ENCODE measurements at places on chromosomes 5 and 9.
A peak's percentile ranks its signal among the peaks of the same experiment; 100 is the strongest.

- no peak for DNase-seq
Observed at GRCh38 chr9:15146268-15146700, 160.7 kb downstream of the TTC39B start.

DNA sequence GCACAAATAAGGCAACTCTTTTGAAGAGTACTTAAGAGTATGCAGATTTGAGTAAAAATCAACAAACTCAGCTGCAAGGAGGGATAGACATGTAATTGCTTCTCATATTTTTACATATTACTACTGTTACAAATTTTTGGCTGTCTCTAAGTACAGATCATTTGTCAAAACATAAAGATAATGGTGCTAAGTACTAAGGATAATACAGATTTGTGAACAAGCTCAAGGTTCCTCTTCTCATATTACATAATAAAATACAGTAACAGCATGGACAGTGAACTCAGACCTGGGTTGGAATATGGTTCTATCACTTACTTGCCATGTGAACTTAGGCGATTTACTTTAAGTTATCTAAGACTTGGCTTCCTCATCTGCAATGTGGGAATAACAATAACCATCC is 168.0 kb downstream of the AP3B1 start:
- DNase-seq: no peak

DNA sequence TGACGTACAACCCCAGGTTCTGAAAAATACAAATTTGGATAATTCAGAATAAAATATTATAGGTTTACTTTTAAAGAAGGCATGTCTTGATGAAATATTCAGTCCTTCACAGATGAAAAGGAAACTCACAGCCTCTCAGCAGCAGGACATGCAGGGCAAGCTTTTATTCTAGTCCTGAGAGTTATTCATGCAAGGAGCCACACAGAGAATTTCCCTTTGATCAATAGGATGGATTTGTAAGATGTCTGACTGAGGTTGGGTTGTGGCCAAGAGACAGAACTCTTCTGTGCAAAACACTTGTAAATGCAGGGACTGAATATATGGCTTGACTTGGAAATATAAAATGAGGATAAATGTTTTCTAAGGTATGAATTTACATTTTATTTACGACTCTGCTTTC is 48.8 kb upstream of the TBCA start:
- no peak for DNase-seq

DNA sequence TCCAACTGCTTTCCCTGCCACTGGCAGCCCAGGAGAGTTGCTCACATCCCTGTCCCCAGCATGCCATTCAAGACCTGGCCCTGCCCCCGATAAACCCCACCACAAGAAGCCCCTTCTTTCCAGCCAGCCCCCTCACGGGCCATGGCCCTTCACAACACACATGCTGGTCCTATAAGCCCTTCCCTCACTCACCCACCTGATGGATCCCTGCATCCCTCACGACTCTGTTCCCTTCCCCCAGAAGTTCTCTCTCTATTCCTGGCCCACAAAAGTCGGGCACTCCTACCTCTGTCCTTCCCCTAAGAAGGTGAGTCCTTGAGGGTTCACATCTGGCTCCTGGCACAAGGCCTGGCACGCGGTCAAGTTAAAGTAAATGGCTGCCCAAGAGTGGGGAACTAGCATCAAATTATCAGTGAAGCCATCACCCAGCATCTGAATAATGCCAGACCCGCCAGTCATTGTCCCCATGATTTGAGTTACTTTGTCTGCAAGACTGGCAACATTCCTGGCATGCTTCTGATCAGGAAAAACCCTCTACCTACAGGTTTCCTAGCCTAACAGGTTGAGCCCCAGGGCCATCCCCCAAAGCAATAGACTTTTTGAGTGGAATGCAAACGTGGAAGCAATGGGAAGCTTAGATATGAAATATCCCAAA is 65.9 kb downstream of the CRB2 start:
- no peak for DNase-seq

GRCh38 chr9:130053504-130054324 is at the start of gene GPR107:
GPR107 (plus strand) TSS chr9:130053906; CDS start chr9:130053933, 27 bp downstream.
- peak; percentile 84 for DNase-seq

GRCh38 chr9:110179734-110180133 is 28.2 kb downstream of the C9orf152 start:
- no peak for DNase-seq

DNA sequence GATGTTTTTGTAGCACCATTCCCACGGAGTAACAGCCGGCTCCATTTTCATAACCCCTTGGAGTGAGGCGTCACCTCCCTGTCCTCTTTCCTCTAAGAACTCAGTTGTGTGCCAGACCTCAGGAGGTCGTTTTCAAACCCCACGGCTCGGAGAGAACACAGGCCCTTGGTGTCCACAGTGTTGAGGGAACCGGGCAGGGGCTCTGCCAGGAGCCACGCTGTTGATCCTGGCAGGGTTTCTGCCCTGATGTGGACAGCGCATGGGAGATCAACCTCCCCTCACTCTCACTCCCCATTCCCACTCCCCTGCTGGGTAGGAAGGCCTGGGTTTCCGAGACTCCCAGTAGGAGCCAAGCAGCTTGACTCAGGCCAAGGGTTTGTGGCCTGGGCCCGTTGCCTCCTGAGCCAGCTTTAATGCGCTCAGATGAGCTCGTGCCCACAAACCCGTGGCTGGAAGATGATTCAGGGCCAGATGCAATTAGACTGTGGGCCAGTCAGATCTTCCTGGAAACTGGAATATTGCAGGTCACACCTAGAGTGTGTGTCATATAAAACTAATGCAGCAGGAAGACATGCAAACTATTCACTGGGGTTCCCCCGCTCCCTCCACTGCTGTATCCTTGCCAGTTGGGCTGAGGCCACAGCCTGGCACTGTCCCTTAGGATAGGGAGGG is 133.4 kb downstream of the SLC12A2 start:
- no peak for DNase-seq

DNA sequence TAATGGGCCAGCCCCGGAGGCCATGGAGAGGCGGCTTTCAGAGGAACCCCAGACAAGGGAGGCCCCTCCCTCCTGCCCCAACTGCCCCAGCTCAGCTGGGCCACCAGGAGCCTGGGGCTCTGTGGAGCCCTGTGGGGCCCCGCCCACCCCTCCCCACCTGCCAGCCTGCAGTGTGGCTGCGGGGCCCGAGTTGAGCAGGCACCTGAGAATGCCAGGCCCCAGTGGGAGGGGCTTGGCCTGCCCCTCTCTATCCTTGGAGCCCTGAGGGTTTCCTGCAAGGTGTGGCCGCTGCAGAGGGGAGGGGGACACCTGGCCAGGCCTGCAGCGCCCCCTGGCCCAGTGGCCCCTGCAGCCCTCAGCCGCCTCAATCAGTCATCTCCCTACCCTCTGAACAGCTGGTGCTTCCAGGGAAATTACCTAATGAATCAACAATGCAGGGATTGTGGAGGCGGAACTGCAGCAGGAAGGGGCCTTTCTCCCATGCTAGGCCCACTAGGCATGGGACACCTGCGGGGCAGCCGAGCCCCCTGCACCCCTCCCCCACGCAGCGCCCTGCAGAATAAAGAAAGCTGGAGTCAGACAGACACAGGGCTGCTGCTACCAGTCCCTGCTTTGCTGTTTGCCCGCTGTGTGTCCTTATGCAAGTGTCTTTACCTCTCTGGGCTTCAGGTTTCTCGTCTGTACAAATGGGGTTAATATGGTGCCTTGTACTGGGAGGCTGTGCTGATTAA is 48.0 kb downstream of the LMX1B start:
- DNase-seq: no peak

DNA sequence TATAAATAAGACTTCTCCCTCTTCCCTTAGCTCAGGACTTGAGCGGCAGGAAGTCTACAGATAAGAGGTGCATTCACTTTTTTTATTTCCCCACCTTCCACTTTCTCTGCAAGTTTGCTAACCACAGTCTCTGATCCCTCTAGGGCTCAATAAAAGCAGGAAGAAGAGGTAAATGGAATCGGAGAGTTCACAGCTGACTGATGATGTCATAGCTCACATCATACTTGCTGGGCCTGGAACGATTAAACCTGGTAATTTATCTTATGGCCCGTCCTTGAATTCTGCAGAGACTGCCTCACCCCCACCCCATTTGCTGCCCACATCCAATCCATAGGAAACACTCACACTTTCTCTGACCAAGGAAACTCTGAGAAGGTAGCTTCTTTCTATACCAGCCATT is 62.9 kb downstream of the DRD1 start:
- DNase-seq: no peak

DNA sequence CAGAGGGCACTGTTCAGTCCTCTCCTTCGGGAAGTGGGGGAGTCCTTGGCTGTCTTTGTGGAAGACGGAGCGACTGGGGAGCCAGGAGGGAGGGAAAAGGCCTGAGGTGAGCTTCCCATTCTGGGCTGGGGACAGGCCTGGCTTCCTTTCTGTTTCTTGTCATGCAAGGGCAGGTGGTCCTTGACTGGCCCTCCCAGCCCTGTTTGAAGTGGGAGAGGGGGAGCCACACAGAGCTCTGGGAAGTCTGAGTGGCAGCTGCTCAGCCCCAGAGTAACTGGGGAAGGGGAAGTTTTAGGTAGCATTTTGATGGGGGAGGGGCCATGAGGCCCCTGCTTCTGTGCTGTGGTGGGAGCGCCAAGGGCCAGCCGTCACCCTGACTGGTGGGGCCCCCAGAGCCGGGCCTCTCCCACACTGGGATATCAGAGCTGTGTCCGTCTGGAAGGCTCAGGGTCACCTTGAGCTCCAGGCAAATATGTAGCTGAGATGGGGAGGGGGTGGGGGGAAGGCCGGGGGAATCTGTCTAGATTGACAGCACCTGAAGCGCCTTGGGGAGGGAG is 6.5 kb downstream of the UNC5A start:
- DNase-seq: no peak

- DNase-seq: no peak
Observed at GRCh38 chr5:22238047-22238446, 615.1 kb downstream of the CDH12 start.

- no peak for DNase-seq
Observed at GRCh38 chr9:121376214-121376830, 6.3 kb upstream of the STOM start.

GRCh38 chr9:123102375-123103113 is 69.1 kb downstream of the GPR21 start:
- no peak for DNase-seq

- DNase-seq: no peak
Observed at GRCh38 chr5:116137544-116138378, 52.9 kb downstream of the COMMD10 start.

- no peak for DNase-seq
Observed at GRCh38 chr5:65938256-65938655, 11.9 kb downstream of the ERBIN start.

DNA sequence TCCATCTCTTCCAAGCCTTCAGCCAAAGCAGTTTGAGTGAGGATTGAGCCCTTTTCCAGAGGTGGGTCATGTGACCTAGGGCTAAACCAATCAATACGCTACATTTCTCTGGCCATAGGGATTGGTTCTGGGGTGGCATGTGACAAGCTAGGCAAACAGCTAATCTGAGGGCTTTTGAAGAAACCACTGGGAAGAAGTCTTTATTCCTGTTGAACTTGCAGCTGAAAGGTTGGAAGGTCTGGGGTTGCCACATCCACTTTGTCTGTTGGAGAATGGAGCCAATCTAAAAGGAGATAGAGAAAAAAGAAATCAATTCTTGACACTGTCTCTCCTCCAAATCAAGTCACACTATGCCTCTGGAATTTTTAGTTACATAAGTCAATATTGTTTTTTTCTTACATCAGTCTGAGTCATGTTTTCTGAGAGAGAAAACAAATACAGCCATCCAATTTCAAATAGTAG is 637.8 kb upstream of the WWC1 start:
- DNase-seq: no peak

DNA sequence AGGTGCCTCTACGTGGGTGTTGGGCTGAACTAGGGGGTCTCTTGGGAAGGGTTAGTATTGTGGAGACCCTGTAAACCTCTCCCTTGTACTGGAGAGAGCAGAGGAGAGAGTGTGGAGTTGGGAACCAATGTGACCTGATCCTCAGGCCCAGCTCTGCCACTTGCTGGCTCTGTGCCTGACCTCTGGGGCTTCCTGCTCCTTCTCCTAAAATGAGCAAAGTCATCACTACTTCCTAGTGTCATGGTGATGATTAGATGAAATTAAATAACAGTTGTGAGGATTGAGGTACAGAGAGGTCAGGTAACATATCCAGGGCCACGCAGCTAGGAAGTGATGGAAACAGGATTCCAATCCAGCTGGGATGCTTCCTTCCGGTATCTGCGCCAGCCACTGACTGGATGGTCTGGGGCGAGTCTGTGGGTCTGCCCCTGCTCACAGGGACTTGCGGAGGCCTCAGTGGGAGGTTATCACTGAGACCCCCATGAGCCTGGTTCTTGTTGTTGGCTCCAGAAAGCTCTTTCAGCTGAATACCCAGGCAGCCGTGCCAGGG is 9.2 kb downstream of the GALNT10 start:
- no peak for DNase-seq

DNA sequence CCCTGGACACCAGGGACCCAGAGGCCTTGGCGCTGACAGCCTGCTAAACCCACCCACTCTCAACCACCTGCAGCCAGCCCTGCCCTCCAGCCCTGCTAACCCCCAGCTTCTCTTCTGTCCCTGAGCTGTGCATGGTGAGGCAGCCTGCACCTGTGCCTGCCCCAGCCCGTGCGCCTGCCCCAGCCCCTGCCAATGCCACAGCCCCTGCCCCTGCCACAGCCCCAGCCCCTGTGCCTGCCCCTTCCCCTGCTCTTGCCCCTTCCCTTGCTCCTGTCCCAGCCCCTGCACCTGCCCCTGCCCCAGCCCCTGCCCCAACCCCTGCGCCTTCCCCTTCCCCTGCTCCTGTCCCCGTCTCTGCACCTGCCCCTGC is 43.3 kb upstream of the IRX4 start:
- no peak for DNase-seq

- DNase-seq: no peak
Observed at GRCh38 chr5:138700581-138701362, 52.5 kb upstream of the CTNNA1 start.

DNA sequence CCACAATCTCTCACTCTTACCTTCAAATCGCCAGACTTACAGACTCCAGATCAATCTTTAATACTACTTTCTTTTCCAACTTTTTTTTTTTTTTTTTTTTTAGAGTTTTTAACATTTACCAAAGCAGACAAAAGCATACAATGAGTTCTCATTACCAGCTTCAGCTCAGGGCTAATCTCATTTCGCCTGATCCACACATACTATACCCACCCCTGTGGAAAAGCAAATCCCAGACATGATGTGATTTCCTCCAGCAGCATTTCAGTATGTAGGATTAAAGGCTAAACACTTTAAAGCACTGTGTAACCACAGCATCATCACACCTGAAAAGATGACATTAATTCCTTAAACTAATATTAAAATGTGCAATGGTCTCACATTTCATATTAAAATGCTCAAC is 138.8 kb upstream of the RETREG1 start:
- no peak for DNase-seq

DNA sequence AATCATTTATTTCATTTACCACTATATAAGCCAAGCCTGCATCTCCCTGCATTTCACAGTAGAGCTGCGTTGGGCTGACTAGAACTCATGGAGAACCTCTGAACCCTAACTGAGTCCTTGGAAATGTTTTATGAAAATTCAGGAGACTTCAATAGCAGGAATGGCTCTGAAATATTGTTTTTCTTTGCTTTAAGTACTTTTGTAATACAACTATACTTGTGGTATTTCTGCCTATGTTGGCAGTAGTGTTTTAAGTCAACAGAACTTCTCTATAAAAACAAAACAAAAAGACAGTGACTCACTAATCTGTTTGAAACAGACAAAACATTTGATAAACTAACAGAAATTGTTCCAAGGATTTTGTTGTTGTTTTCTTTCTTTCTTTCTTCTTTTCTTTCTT is 489.2 kb upstream of the MEF2C start:
- DNase-seq: no peak
